Liver (tissue), 10 donors: ENCODE measurements at places on chromosomes 12 and 14. TPM values are rescaled to one million over a fixed set of nuclear protein-coding genes. Genes with fewer than 3 reads are reported as not detected.

DNA sequence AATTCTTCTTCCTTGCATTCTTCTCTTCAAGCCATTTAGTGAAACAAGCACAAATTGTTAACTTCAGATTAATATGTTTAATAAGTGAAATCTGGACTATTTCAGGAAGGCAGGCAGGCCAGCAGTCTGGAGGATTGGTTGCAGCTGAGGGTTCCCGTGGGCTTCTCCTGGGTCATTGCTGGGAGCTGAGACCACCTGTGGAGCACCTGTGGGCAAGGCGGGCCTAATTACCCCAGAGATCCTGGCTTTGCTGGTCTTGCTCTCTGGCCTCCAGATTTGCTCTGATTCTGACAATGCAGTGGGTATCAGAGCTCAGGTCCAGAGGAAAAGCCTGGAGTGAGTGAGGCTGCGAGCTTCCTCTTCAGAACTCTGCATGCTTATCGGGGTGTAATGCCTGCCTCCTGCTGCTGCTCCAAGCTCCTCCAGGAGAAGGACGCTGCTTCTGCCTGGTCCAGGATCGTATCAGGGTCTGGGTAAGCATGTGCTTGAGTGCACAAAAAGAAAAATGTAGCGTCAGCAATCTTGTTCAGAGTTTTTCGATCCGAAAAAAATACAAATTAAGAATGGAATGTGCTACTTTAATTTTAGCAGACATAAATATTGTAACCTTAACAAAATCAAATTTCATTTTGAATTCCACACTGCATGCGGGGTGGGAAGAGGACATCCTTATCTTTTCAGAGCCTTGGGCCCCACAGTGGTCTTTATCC, 93.8 kb downstream of the TMEM30B start:
- no peak overlapping the region for H3K27ac ChIP-seq
- no peak for DNase-seq
- no peaks in the 10 kb centered on the region for H3K27me3 ChIP-seq

GRCh38 chr12:51270951-51271518, 820 bp upstream of the SMAGP start:
- H3K27ac ChIP-seq = peak overlapping the region; percentile 74
- no peak for DNase-seq
- no peaks in the 10 kb centered on the region for H3K36me3 ChIP-seq
- peaks cover 17% of the 10 kb centered on the region for H3K4me1 ChIP-seq

- no peak for DNase-seq
- no peak overlapping the region for H3K4me3 ChIP-seq
- H3K27ac ChIP-seq = no peak overlapping the region
- no peaks in the 10 kb centered on the region for H3K36me3 ChIP-seq
Observed at GRCh38 chr12:24840046-24840800, 108.7 kb downstream of the BCAT1 start.

DNA sequence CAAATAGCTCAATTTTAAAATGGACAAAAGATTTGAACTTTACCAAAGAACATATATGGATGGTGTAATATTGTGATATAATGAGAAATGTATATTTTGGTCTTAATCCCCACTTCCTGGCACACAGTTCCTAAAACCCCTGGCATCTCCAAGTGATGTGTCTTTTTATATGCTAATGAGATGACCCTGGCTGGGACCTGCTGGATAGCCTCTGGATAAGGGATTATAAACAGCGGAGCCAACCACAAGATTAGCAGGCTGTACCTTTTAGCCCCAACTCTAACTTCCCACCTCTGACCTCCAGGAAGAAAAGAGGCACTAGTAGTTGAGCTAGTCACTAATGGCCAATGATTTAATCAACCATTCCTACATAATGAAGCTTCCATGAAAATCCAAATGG, 130.0 kb downstream of the DPF3 start:
- no peak overlapping the region for H3K27ac ChIP-seq
- H3K4me3 ChIP-seq = no peak overlapping the region

- H3K4me1 ChIP-seq = no peaks in the 10 kb centered on the region
- H3K27me3 ChIP-seq = no peaks in the 10 kb centered on the region
- no peak for DNase-seq
- no peaks in the 10 kb centered on the region for H3K36me3 ChIP-seq
Observed at GRCh38 chr14:30389134-30389876, 169.7 kb upstream of the G2E3 start.

- H3K4me1 ChIP-seq = no peaks in the 10 kb centered on the region
- peak overlapping the region; percentile 11 for H3K27ac ChIP-seq
- H3K27me3 ChIP-seq = no peaks in the 10 kb centered on the region
- H3K36me3 ChIP-seq = no peaks in the 10 kb centered on the region
Observed at GRCh38 chr14:75143761-75144527, 17.1 kb upstream of the NEK9 start.

GRCh38 chr14:101972126-101972866, 7.9 kb downstream of the DYNC1H1 start:
- H3K4me3 ChIP-seq = no peak overlapping the region
- peak overlapping the region; percentile 64 for H3K27ac ChIP-seq
- DNase-seq = no peak
- peaks cover 30% of the 10 kb centered on the region for H3K4me1 ChIP-seq
- H3K27me3 ChIP-seq = no peaks in the 10 kb centered on the region
- H3K36me3 ChIP-seq = no peaks in the 10 kb centered on the region

GRCh38 chr12:19910681-19911080, 457.7 kb upstream of the PDE3A start:
- H3K4me3 ChIP-seq = no peak overlapping the region
- H3K27ac ChIP-seq = no peak overlapping the region
- DNase-seq = no peak

The PTMS gene
- total RNA-seq = 106 TPM

- no peak overlapping the region for H3K27ac ChIP-seq
- H3K4me3 ChIP-seq = no peak overlapping the region
- H3K27me3 ChIP-seq = no peaks in the 10 kb centered on the region
- no peak for DNase-seq
- H3K36me3 ChIP-seq = peaks cover 19% of the 10 kb centered on the region
Observed at GRCh38 chr14:94045563-94046345, 19.6 kb downstream of the OTUB2 start.

The MGST1 gene
- 274 TPM for total RNA-seq

The RBM23 gene
- total RNA-seq = 36.7 TPM
